Activated T-helper 1 cell treated with anti-CD3 and anti-CD28 coated beads, Interleukin-2, amount 50 U/mL, for 16 hours (primary cell): ENCODE measurements at places on chromosomes 12 and 14.

DNA sequence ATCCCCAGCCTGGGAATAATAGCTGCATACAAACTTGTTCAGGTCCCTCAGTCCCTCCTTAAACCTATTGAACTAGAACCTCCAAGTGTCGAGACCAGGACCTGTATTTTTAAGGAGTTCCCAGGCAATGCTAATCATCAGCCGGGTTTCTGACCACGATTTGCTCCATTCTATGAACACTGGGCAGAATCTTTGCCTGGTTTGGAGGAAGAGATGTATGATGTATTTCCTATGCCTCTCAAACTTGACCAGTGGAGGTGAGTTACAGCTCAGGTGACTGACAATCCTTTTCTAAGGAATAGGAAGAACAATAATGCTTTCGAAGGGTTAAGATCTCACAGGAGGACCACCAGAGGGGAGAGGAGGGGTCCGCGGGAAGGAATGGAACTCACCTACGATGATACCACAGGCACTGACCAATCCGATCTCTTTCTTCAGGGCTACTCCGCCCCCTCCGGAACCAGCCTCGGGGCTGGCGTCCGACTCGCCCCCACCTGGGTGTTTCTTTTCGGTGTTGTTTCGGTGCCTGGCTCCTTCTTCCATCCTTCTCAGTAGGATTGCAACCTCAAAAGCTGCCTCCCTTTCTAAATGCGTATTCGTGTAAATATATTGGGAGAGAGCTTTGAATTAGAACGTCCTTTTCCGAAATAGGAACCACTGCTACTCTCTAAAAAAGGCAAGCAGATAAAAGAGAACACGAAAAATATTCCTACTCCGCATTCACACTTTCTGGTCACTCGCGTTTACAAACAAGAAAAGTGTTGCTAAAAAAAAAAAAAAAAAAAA, 895 bp downstream of the SLC7A8 start:
- DNase-seq = no peak

DNA sequence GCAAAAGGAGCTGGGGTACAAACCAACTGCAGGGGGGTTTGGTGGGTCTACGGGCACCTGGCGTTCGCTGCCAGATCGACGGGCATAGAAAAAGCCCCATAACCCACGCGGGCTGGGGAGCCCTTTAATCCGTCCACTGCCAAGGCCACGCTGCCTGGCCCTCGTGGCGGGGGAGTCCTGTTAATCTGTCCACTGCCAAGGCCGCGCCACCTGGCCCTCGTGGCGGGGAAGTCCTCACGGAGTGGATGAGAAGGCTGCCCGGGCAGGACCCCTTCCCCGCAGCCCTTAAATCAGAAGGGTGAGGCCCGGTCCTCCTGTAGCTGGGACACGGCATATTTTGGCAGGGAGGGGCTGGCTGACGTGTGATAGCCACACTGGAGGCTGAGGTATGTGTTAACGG, 86.1 kb downstream of the NOC4L start:
- no peak for DNase-seq

- no peak for DNase-seq
These were observed 48.5 kb upstream of the CSRP2 start for GRCh38 chr12:76927170-76927784.

- DNase-seq = no peak
These were observed 87.1 kb downstream of the TMEM260 start for GRCh38 chr14:56666716-56667115.

DNA sequence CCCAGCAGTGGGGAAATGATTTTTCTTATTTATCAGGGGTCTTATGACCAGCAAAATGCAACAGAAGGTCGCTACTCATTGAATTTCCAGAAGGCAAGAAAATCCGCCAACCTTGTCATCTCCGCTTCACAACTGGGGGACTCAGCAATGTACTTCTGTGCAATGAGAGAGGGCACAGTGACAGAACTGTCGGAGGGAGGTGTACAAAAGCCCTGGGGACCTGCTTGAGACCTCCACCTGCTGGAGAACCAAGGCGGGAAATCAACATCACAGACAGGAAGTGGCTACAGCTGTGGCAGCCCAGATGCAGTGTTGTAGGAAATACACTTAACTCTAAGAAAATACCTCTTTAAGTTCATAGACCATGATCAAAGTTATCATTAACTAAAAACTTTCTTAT, 250.9 kb upstream of the OR4E1 start:
- peak; percentile 42 for DNase-seq

GRCh38 chr12:58803908-58804307, 116.4 kb downstream of the LRIG3 start:
- no peak for DNase-seq

GRCh38 chr12:65672441-65672840, 151.8 kb upstream of the HMGA2 start:
- DNase-seq = no peak

- no peak for DNase-seq
These were observed 68.2 kb upstream of the SLC24A4 start for GRCh38 chr14:92254786-92255185.

DNA sequence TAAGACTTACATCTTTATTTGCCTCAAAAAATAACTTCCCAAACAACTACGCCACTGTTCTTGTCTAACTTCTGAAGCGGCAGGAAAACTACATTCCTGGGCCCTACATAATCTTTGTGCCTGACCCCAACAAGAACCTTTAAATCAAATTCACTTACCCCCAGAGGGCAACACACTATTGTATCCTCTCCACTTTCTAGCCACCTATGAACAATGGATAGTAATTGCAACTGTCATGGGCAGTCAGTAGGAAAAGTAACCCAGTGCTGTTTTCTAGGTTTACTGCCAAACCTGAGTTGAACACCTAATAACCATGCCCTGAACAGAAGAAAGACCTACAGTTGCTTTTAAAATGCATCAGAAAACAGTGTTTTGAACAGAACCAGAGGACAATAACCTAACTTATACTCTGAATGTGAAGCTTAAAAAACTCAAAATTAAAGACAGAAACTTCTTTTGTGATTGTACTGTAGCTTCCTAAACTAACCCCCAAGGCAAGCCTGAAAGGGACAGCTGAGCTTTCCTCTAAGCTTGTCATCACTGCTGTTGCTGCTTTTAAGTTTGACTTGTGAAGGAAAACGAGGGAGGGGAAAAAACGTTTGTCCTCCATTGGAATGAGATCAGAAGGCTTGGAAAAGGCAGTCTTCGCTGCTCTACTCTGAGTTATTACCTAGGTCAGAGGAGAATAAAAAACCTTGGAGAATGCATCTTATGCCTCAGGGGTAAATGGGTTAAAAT, 195.7 kb downstream of the SOX5 start:
- no peak for DNase-seq

- no peak for DNase-seq
These were observed 88.8 kb downstream of the CHGA start for GRCh38 chr14:93011650-93012325.

DNA sequence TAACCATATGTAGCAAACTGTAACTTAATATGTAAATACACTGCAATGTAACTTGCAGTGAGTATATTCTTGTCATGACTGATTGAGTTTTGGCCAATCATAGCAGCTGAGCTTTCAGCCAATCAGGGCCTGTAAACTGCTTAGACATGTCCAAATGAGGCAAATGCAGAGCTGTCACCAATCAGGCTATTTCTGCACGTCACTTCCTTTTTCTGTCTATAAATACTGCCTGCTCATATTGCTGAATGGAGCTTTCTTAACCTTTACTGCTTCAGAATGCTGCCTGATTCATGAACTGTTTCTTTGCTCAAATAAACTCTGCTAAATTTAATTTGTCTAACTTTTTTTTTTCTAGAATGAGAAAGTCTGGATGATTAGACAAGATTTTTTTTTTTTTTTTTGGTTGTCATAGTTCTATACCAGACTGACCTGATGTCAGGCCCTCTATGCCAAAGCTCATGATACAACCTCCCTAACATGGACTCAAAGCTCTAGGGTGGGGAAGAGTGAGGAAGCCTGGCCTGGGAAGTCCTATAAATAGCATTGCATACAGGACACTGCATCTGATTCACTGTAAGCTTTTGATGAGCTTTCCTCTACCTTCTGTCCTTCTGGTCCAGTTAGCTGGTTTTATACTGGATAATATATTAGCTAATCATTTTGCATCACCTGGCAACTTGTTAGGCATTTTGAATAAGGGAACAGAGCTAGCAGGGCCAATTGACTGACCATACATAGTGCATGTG, 12.0 kb downstream of the MGP start:
- DNase-seq = no peak

DNA sequence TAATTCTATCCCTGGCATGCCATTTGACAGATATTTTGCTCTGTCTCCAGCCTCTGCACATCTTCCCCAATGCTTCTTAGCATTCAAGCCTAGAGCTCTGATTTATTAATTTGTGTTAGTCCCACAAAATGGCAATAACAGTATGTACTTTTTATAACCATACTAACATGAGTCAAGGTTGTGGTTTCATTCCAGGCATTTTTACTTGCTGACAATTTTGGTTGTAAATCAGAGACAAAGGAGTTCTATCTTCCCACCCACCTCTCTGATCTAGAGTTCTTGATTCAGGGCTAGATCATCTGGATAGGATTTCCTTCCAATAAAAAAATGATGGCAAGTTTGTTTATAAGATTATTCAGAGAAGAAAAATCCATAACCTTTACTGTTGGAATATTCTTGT, 18.5 kb upstream of the CISTR start:
- no peak for DNase-seq

- peak; percentile 38 for DNase-seq
These were observed at the start of gene FLVCR2 for GRCh38 chr14:75578102-75578785. Gene FLVCR2, plus strand, starts transcription at chr14:75578620. Its CDS starts 353 bp downstream, at chr14:75578973.

DNA sequence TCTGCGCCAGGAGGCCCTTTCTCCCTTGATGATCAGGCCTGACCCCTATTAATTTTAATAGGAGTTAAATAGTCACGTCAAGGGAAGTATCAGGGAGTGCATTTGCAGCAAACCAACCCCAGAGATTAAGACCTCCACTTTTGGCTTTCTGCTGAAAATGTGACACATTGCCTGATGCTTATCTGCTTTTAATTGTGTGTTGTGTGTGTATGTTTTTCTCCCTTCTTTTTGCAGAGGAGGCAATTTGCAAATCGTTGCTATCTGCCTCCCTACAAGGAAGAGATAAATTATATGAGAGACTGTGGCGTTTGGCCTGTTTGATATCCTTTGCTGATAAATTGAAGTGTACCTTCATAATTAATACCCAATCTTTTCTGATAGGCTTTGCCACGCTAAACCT, 822.9 kb downstream of the VRK1 start:
- no peak for DNase-seq

- no peak for DNase-seq
These were observed 198.8 kb downstream of the ANO2 start for GRCh38 chr12:5746036-5746908.

DNA sequence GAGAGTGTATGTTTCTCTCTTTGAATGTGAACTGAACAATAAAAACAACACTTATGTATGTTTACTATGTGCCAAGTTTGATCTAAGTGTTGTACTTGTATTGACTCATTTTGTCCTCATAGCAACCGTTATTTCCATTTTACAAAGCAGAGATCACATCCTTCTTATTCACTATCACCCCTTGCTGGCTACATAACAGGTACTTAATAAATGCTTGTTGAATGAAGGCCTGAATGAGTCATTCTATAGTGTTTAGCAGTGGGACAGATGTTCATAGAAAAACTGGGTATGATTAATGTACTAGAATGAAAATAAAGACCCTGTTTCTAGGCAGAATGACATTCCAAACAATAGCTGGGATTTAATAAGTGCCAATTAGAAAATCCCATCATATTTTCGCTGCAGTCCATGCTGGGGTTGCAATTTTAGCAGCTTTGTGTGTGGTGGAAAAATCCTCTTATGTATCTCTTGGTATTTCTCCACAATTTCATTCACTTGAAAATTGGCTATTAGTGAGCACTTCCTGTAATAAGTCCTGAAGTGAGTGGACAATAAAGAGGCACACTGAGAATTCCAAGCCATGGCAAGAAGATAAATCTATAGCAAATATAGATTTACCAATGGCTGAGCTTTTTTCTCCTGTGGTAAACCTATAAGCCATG, 86.0 kb downstream of the FAR2 start:
- no peak for DNase-seq

GRCh38 chr14:99628887-99629618, 15.9 kb upstream of the HHIPL1 start:
- peak; percentile 21 for DNase-seq

GRCh38 chr12:94033784-94034183, 114.6 kb upstream of the PLXNC1 start:
- DNase-seq = no peak

DNA sequence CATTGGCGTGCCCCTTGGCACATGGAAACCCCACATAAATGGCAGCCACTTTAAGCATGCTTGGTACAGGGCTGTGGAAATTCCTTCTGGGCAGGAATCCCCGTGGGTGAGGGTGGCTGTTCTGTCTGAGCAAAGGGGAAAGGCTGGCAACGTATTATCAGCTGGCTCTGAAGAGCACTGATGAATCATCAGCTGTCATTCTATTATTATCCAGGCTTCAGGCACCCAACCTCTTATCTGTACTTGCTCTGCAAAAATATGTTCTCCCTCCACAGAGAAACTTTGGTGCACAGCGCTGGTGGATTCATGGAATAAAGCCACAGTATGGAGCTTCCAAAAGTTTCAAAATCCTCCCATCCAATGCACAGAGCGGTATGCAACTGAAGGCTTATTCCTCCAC, 167.1 kb downstream of the TBX5 start:
- no peak for DNase-seq

- no peak for DNase-seq
These were observed 136.9 kb downstream of the DPF3 start for GRCh38 chr14:72756967-72757366.
